Left renal cortex interstitium (tissue), 4 donors: ENCODE measurements at places on chromosomes 16 and 17.

DNA sequence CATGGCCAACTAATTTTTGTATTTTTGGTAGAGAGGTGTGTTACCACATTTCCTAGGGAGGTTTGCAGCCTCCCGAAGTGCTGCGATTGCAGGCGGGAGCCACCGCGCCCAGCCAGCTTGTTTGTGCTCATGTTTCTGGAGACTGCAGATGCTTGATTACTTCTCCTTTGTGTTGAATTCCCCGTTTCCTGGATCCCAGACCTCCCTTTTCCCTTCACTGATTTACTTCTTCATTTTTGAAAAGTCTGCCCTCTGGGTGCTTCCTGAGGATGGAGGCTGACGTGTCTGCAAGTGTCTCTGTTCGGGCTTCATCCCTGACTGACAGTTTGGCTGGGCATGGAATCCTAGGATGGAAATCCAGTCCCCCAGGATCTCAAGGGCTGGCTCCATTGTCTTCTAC is 7.0 kb upstream of the TRIM47 start:
- no peak for DNase-seq

GRCh38 chr17:50267074-50267841 is 7.0 kb upstream of the TMEM92 start:
- no peak for DNase-seq

DNA sequence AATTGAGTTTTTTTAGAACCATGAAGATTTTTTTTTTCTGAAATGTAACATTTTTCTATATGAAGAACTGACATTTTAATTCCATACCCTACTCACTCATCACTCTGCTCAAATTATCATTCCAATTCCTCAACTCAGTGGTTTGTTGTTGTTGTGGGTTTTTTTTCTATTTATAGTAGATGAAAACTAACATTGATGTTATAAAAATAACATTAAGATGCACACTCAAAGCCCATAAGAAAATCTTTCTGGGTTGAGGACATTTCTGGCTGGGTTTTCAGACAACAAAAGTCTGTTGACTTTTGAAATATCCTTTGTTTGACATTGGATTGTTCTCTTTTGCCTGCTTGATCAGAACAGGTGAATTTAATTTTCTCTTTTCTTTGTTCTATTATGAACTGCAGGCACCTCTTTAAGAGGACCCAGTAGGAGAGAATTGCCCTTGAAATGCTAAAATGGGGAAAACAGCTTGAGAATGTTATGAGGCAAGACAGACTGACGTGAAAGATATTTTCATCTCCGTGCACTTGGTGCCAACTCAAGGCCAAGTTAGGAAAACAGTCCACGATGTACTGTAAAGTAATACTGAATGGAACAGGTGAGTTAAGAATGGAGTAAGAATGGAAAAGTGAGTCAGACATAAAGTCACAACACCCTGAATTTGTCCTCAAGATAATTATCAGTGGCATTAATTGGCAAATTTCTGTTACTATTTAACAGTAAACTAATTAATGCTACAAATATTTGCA is 16.1 kb upstream of the ABCA5 start:
- no peak for DNase-seq

- DNase-seq: no peak
These were observed 10.4 kb downstream of the KPNB1 start for GRCh38 chr17:47660064-47660492.

GRCh38 chr16:54006693-54007092 is 279.9 kb downstream of the IRX3 start:
- DNase-seq: no peak

- DNase-seq: no peak
These were observed 29.0 kb downstream of the WSB1 start for GRCh38 chr17:27322690-27323508.

DNA sequence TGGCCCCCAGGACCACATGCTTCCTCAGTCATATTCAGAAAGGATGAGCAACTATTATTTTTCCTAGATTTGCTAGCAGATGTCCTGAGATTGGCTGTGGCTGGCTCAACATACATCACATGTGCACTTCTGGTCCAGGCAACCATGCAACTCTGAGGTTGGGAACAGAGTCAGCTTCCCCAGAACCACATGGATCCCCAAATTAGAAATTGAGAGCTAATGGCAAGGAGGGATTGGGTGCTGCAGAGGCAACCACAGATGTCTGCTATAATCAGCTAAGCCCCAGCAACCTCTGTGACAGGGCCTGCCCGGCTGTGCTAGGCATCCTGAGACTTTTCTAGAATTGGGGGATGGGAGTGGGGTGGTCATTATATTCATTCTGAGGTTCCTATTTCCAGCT is 33.8 kb upstream of the CLEC18A start:
- no peak for DNase-seq

GRCh38 chr16:86471896-86472295 is 38.4 kb upstream of the FOXF1 start:
- no peak for DNase-seq

DNA sequence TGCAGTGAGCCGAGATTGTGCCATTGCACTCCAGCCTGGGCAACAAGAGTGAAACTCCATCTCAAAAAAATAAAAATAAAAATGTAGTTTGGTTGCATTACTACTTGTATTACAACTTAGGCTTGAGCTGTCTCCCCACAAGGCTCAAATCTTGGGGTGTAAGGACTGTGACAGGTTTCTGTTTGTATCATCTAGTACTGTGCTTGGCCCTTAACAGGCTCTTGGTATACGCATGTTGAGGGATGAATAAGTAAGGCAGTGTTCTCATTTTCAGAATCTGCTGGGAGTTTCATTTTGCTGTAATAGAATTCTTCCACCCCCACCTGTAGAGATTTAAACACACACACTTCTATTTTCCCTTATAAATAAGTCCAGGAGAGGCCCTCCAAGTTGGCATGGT is 289.4 kb upstream of the EEF2KMT start:
- no peak for DNase-seq

DNA sequence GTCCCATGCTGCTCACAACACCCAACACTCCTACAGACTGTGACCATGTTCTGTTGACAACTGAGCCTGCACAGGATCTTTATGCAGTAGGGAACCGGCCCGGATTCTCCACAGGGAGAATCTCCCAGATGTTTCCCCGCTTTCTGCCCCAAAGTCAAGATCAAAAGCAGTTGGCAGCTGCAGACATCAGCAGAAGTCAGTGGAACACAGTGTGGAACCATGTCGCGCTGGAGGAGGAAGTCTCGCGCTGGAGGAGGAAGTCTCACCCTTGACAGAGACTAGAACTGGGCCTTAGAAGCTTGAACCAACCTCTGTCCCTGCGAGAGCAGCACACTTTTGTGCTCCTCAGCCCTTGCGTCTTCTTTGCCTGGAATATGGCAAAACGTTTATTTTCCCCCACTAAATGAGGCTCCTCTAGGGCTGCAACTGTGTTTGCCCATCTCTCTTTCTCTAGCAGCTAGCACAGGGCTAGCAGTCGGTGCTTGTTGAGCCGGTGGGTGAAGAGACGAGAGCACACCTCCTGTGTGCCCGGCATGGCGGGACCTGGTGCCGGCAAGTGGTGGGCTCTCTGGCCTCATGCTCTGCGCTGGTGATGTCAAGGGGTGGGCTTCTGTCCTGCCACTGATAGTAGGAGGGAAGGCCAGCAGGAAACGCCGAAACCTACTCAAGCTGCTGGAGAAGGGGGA is 2.1 kb upstream of the MRC2 start:
- DNase-seq: no peak

DNA sequence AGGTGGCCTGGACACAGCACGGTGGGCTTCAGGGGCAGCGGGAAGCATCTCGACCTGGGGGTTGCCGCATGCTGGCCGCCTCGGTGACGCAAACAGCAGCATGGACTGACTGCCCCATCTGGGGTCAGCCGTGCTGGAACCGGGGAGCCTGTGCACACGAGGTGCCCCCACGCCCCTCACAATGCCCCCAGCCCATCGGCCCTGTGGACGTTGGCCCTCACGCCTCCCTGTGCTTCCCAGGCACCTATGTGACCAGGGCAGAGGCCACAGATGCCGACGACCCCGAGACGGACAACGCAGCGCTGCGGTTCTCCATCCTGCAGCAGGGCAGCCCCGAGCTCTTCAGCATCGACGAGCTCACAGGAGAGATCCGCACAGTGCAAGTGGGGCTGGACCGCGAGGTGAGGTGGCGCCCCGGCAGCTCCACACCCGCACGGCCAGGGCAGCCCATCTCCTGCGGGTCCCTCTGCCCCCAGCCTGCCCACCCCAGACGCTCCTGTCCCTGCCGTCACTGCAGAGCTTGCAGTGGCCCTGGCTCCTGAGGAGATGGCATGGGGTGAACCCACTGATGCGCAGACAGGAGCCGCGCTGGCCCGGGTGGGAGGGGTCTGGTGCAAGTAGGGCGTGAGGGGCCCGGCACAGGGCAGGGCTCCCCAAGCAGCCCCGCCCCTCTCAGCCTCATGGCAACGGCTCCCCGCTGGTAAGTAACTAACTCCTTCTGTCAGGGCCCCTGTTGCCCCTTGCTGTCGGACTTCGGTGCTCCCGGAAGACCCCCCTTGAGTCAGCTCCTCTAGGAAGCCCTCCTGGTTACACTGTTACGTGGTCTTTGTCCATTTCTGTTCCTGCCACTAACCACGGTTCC is 13.6 kb downstream of the CDH15 start:
- DNase-seq: no peak

GRCh38 chr17:69402052-69402451 is 12.4 kb upstream of the MAP2K6 start:
- no peak for DNase-seq

DNA sequence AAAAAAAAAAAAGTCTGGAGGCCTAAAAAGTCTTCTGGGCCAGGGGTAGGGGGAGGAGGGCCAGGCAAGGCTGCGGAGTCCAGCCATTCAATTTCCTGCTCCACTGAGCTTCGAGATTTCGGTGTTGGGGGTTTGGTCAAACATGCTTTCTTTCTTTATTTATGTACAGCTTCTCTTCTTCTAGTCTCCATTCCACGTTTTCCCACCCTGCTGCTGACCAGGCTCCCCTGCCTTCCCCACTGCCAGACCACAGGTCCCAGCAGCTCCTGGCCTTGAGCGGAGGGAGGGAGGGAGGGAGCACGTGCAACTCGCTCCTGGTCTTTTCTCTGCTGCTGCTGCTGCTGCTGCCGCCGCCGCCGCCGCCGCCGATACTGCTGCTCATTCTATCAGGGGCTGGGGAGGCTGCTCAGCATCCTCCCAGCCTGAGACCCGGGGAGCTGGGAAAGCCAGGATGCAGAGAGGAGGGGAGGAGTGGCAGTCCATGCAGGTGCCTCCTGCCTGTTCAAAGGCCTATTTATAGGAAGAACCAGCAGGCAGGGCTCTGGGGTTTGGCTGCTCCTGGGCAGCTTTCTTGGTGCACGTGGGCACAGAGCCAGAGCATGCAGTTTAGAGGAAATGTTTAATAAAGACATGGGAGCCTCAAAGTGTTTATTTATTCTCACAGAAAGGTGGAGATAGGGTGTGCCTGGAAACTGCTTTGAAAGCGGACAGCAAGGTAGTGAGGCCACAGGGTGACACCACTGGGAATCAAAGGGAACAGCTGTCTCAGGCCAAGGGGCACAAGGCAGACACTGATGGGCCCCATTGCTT is 23.4 kb upstream of the ZFHX3 start:
- no peak for DNase-seq

DNA sequence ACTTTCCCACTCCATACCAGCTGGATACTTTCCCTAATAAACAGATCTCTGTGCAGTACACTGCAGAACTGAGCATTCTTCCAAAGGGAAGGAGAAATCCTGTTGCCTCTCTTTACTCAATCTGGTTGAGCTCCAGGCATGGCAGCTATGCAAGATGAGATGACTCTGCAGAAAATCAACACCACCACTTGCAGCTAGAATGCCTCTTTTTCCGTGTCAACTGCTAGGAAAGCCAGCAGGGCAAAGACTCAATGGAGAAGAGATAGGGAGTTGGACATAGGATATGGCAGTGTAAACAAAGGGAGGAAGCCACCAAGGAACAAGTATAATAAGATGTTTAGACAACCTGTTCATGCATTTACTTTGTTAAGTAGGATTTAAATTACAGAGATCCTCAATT is 40.4 kb upstream of the CORO6 start:
- DNase-seq: no peak

DNA sequence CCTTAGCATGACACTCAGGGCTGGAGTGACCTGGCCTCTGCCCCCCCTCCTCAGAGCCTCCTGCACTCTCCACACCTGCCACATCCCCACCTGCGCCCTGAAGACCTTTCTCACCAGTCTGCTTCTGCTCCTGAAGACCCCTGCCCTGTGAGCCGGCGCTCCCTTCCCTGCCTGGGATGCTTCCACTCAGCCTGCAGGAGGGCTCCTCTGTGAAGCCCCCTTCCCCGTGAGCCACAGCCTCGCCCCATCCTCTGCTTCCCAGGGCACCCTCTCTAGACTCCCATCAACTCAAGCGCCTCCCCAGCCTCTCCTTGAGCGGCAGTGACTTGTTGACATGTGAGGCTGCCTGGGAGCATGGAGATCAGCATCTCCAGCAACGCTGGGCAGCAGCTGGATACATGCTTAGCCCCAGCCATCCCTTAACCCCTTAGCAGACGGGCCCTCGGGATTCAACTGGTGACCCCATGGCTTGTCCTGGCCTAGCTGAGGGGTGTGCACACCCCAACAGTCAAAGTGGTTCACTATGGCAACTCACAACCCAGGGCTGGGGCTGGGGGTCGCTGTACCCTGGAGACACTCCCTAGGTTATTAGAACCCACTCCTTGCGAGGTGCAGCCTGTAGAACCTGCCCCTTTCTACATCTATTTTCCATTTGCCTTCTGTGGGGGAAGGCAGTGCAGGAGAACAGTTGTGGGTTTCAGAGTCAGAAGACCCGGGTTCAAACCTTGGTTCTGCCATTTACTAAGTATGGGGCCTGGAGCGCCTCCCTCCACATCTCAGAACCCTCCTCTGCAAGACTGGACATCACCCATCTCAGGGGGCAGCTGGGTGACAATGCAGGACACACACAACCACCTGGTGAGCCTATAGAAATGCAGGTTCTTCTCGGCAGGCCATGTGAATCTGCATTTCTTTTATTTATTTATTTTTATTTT is 21.5 kb downstream of the TMEM235 start:
- no peak for DNase-seq

DNA sequence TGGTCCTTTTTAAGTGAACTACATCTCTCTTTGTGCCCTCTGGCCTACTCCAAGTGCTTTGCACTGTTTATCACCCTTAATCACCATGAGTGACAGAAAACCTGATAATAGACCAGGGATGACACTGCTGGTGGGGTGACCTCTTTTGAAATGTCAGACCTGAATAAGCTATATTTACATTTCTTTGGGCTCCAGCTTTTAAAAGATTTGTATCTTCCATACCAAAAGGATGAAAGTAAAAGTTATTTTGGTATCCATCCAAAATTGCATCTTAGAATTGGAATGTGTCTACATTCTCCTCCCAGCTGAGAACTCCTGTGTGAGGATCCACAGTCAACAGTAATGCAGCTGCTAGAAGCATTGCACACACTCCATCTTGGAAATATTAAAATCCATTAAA is 370.0 kb downstream of the CDH11 start:
- DNase-seq: no peak
